ENCODE measurements at places on chromosomes 6 and 20.

DNA sequence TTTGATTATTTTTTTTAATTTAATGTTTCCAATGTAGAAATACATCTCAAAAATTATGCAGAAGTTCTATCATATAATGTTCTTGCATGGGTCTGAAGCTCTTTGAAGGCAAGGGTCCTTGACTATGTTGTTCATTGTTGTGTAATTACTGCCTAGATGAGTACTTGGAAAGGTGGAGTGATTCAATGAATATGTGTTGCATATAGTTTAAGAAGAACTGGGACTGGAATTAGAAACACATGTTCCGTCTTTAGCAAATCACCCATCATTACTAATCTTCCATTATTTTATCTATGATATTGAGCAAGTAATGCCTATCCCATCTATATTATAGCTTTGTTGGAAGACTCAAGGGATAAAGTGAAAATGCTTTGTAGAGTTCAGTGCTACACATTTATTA lies 147.3 kb downstream of the LAMA2 start:
- DNase-seq = no peak

DNA sequence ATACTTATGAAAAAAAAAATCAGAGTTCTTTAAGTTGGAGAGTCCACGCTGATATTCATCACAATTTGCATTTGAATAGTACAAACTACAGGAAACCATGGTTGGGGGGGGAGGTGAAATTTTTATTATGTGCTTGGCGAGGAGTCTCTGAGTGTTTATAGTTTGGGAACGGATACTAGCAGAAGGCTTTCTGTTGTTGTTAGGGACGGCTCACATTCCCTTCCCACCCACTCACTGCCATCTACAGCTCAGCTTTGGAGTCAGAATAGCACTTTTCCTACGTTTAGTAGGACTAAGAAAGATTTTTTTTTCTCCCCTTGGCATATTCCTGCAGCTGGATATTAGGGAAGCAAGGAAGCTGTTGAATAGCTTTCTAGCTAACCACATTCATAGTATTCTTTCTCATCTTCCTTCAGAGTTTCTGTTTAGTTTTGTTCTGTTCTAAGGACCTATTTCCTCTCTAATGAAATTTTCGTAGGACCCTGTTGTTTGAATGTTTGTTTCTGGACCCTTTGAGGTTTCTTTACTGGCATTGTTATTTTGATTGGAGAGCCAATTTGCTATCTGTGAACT lies 235.1 kb upstream of the ZNF217 start:
- no peak for DNase-seq

- no peak for DNase-seq
Measured at GRCh38 chr6:55643861-55644260, 64.9 kb upstream of the HMGCLL1 start.

GRCh38 chr6:24493945-24494820 lies 586 bp upstream of the ALDH5A1 start:
- DNase-seq = no peak

GRCh38 chr20:43397147-43397546 lies 60.5 kb upstream of the SRSF6 start:
- DNase-seq = no peak

DNA sequence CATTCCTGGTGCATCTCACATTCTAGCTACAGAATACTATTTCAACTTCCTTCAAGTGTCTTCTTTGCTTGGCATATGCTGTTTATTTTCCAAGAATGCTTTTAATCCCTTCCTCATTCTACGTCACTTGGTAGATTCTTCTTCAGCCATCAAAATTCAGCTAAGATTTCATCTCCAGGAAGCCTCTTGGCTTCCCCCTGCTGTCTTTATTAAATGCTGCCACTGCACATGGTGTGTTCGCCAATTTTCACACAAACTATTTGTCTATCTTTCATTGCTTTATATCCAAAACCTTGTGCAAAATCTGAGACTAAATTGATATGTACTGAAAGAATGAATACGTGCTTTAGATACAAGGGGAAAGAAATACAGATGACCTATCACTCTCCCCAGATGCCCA lies 253.0 kb downstream of the RFPL4B start:
- DNase-seq = no peak

- DNase-seq = peak; percentile 75
Measured at GRCh38 chr6:33116841-33117711, 41.3 kb downstream of the HLA-DPB1 start.

DNA sequence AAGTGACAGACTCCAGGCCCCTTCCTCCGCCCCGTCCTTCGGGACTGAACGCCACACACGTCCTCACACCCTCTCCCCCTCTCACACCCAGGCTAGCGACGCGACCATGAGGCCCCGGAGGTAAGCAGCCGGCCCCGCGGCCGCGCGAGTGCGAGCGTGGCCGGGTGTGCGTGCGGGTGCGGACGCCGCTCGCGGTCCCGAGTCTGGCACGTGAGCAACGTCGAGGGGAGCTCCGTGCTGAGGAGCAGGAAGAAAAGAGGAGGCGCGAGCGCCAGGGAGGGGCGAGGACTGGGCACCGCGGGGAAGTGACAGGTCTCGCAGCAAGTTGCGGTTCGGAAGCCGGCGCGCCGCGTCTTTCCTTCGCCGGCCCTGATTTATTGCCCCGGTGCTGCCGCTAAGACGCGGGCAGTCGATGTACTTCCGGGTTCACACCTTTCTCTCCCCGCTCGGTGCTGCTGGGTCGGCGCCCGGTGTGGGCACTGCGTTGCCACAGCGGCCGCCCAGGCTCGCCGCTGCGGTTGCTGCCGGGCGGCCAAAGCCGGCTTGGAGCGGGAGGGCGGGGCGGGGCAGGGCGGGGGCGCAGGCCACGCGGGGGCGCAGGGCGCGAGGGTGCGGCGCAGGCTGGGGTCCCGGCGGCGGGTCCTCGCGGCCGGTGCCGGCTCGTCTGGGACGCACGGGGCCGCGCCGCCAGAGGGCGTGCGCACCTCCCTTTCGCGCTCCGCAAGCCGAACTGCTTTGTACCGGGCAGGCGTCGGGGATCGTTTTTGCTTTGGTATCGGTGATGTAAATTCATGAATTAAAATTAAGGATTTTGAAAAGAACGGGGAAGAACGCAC lies 15.8 kb upstream of the LIN28B start:
- peak; percentile 77 for DNase-seq

DNA sequence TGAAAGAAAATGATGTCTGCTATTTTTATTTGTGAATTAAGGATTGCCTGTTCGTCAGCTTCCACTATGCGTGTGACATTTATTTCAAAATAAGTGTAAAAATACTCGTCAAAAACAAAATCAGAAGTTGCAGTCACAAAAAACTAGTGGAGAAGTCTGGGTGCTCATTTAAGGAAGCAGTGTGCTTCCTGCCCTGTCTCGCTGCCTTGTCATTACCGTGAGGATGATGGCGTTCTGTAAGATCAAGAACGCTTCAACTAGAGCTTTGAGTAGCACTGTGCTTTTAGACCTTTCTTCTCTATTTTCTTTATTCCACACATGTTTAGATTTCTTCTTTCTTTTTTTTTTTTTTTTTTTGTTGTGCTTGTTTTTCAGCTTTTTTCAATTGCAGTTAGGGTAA lies 186.9 kb downstream of the TBC1D7 start:
- DNase-seq = no peak

DNA sequence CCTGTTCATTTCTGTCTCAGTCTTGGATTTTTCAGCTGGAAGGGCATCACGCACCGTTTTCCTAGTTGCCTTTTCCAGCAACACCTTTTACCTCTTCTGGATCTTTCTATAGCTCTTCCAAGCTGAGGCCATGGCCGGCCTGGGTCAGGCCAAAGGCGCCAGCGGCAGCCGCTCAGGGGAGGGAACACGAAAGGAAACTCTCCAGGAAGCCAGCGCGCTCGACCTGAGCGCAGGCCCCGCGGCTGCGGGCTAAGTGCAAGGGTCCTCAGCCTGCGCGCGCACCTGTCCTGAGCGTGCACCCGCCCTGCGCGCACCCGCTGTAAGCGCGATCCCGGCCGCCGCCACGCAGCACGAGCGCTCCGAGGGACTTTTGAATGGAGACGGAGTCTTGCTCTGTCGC lies 43.8 kb upstream of the TMEM181 start:
- DNase-seq = no peak

DNA sequence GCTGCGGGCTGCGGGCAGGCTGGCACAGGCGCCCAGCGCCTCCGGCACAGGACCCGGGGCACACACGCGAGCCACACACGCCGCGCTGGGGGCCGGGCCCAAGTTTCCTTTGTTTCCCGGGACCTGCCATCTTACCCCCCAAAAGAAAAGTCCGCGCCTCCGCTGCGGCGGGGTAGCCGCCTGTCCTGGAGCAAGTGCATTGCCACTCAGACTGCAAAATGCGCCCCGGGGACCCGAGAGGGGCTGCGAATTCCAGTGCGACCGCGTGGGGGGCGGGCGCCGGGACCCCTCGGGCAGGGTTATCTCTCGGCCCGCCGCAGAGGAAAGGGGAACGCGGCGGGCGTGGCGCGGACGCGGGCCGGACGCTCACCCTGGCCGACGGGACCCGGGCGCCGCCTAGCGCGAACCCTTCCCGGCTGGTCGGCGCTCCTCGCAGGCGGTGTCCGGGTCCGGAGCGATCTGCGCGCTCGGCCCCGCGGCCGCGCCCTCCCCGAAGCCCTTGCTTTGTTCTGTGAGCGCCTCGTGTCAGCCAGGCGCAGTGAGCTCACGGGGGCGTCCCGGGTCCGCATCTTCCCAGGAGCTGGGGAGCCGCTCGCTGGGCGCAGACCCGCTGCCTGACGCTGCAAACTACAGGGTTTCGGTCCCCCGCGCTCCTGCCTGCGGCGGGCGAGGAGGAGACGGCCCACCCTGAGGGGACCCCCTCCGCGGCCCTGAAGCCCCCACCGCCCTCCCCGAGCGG lies 639 bp upstream of the CD24 start:
- peak; percentile 92 for DNase-seq
